ENCODE measurements at places on chromosomes 6 and 20.

DNA sequence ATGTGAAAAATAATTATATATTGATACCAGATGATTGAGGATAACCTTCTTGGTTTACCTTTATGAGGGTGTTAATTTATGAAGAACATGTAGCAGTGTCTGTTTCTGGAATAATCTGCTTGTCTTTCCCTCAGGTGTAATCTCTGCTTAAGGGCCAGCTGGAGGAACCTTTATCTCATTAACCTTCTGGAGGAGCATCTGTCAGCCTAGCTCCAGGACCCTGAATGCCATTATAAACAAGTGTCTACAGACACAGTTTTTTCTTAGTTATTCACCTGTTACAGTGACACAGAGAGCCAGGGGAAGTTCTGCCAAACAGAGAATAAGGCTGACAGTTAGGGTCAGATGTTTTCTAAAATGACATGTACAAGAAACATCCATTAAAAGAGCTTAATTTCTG, at the start of gene IMPG1:
TSS of gene IMPG1 (minus strand) at position 101 of the 400 bp plus-strand sequence. CDS start 174 bp downstream, outside the sequence.
- DNase-seq, result peak; percentile 28

DNA sequence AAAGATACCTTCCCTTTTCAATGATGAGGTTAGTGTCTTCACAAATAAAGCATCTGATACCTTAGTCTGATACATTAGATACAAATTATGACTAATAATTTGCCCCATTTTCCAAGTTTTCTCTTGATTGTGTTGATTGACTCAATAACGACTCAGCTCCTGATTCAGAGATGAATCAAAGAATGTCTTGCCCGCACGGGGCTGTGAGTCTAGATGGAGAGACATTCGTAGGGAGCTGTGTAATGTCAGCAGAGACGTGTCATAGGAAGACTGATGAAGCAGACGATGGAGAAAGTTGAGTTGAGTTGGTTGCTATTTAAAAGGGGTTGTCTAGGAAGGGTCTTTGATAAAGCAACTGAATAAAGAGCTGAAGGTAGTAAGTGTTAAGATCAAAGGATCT, 78.2 kb downstream of the TSHZ2 start:
- DNase-seq, result no peak

DNA sequence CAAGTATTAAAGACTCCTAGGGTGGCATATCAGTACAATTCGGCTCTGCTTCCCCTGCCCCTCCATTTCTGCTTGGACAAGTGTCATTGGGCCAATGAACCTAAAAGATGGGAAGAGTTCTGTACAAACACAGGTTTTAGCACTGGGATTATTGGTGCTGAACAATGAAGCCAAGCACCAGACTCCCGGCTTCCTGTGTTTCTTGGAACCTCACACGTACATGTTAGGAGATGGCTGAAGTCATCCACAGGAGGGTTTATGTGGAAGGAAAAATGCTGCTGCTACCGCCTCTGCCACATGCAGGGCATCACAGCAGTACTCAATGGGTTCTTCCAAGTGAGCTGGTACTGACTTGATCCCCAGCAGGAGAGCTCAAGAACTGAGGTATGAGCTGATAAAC, 49.7 kb downstream of the TNFRSF21 start:
- DNase-seq, result no peak

DNA sequence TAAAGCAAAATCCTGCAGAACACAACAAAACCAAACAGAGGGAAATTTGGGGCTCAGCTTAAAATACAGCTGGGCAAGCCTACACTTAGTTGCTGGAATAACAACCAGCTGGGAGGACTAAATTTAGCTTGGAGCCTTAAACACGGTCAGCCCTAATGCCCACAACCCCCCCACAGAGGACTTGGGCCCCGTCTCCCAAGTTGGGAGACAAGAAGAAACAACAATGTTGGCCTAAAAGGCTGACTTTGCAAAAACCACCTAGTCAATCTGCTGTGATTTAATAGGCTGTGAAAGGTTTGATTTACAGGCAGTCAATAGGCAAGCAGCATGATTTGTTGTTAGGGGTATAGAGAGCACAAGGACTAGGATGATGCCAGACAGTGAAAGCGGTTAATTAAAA, 40.3 kb upstream of the ARMC2 start:
- DNase-seq, result no peak

GRCh38 chr6:51533962-51534361, 553.5 kb downstream of the PKHD1 start:
- no peak for DNase-seq

DNA sequence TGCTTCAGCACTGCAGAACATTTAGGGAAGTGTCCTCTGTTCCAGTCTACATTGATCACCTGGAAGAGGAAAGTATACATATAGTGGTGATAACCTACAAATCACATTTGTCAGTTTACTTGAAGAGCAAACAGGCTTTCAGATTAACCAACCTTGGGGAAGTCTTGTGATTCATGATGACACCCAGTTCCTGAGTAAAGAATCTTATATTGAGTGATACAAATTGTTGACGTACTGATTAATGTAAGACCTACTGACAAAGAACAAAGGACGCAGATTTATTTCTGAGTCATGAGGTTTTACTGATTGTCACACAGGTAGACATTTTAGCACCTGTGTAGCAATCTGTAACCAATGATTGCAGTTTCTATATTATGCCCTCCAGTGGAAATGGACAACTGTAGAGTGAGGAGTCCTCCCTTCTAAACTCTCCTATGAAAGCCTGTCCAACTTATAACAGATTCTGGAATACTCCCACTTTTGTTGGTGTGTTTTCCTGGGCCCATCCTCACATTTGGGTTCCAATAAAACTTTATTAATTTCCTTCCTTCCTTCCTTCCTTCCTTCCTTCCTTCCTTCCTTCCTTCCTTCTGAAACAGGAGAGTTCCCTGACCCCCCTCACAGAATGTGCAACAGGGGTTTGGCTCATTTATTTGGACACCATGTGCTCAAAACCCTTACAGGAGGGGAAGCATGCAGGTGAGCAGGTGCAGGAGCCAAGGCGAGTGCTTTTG, 113.5 kb downstream of the SLC35B3 start:
- no peak for DNase-seq

GRCh38 chr20:2653556-2654383, 1.3 kb downstream of the NOP56 start:
- DNase-seq, result no peak

- DNase-seq, result no peak
Measured at GRCh38 chr6:47157063-47157462, 114.9 kb upstream of the ADGRF1 start.

DNA sequence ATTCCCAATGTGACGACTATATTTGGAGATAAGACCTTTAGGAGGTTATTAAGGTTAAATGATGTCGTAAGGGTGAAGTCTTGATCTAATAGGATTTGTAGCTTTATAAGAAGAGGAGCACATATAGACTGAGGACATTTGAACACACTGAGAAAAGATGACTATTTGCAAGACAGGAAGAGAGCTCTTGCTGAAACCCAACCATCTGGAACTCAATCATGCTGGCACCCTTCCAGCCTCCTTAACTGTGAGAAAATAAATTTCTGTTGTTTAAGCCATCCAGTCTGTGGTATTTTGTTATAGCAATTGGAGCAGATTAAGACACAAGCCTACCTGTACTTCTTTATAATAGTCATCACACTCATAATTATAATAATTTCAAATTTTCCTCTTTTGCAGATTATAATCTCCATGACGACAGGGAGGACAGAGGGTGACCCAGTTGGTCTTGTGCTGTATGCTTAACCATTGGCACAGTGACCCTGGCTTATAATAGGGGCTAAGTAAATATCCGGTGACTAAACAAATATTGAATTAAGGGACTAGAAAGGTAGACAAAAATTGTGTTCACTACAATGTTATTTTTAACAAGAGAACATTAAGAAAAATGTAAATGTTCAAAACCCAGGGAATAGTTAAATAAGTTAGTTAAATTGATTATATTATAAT, 206.4 kb upstream of the HDDC2 start:
- peak; percentile 90 for DNase-seq

- DNase-seq, result no peak
Measured at GRCh38 chr20:60882836-60883235, 369.2 kb upstream of the CDH4 start.

GRCh38 chr6:81752921-81753710, 635 bp upstream of the TENT5A start:
- peak; percentile 48 for DNase-seq

GRCh38 chr6:37134396-37135191, 35.4 kb upstream of the PIM1 start:
- DNase-seq, result no peak

GRCh38 chr6:30129265-30130178, 6.4 kb upstream of the TRIM40 start:
- no peak for DNase-seq

DNA sequence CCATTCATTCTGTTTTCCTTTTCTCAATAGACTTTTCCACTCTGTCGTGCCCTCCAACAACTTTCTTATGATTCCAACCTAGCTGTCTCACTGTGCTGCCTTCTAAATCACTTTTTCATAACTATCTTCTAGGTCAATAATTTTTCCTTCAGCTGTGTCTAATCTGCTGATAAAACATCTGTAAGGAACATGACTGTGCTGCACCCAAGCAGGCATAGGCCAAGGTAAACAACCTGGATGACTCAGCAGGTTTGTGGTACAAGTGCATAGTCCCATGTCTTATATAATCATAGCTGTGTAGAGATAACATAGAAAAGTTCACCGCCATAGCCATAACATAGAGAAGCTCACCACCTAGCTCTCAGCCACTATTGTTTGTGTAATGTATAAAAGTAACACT, 332.3 kb downstream of the PLCB1 start:
- DNase-seq, result no peak

DNA sequence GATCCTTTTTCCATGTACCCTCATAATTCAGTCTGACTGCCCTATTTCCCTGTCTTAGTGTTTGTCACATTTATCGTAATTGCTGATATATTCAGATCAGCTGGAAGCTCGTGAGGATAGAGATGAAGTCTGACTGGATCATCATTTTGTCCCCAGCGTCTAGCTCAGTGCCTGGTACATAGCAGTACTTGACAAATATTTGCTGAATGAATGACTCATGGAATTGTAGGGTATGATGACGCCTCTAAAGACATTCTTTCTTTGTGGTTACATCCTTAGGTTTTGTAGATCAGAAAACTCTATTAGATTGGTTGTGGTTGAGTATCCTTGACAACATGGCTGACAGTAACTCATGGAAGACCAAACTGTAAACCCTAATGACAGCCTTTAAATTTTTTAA, 68.9 kb downstream of the MTHFD1L start:
- DNase-seq, result no peak

GRCh38 chr20:23436681-23437080, 2.8 kb upstream of the CSTL1 start:
- DNase-seq, result no peak

DNA sequence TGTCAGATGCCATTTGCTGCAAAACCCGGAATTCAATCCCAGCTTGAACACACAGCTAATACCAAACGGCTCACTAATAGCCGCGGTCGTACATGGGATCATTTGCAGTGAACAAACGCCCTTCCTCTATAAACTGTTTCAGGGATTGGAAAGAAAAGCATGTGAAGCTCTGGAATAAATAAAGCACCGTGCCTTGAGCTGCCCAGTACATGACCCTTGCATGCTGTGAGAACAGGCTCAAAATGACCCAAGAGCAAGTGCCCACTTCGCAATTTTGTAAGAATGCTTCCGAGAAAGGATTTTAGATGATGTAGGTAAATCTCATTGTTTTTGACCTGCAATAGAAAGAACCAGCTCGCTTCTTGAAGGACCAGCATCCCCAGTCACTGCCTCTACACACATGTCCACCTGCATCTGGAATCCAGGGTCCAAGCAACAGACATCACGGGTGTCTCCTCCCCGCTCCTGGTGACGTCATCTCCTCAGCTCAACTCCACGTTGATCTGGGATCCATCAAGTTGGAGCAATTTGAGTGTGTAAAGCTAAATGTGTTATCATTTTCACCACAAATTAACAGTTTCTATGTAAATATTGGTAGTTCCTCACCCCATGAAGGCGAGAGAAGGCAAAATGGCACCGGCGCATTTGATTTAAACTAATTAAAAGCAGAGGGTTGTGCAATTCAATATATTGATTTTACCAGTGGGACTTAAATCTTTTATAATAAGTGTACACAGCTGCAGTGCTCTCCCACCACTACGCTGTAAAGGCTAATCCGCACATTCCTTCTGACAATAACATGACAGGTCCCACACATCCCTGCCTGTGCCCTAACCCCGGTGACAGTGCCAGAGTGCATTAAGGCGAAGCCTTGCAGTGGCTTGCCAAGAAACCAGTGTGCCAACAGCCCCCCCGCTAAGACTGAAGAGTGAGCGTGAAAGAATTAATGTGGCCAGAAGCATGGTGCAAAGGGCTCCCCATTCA, 6.2 kb downstream of the BMP7 start:
- DNase-seq, result no peak

GRCh38 chr6:149763866-149764265, 14.3 kb downstream of the PCMT1 start:
- DNase-seq, result no peak

DNA sequence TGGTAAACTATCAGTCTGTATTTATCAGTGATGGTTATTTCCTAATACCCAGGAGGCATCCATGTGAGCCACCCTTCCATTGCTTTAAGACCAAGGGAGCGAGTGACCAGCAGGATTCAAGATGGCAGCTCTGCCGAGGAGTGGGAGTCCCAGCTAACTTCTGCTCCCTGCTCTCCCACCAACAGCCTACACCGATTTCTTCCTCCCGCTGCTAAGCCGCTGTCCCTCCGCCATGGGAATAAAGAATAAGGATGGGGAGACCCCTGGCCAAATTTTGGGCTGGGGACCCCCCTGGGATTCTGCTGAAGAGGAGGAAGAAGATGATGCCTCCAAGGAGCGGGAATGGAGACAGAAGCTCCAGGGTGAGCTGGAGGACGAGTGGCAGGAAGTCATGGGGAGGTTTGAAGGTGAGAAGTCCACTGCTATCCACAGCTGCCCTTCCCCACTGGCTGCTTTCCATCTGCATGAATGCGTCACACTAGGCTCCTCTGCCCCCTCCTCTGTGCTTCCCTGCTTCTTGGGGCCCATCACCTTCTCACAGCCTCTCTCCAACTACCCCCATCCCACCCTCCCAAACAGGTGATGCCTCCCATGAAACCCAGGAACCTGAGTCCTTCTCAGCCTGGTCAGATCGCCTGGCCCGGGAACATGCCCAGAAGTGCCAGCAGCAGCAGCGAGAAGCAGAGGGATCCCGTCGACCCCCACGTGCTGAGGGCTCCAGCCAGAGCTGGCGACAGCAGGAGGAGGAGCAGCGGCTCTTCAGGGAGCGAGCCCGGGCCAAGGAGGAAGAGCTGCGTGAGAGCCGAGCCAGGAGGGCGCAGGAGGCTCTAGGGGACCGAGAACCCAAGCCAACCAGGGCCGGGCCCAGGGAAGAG, 10.3 kb downstream of the NFKBIL1 start:
- DNase-seq, result no peak

- no peak for DNase-seq
Measured at GRCh38 chr6:14147891-14148290, 30.3 kb downstream of the CD83 start.

All from NCI-H524 treated with DMSO at 0.1 percent for 48 hours (cell line).